ENCODE measurements at places on chromosomes 13 and 19.

GRCh38 chr19:49588365-49589122, 2.4 kb upstream of the PRR12 start:
- no peak for DNase-seq

DNA sequence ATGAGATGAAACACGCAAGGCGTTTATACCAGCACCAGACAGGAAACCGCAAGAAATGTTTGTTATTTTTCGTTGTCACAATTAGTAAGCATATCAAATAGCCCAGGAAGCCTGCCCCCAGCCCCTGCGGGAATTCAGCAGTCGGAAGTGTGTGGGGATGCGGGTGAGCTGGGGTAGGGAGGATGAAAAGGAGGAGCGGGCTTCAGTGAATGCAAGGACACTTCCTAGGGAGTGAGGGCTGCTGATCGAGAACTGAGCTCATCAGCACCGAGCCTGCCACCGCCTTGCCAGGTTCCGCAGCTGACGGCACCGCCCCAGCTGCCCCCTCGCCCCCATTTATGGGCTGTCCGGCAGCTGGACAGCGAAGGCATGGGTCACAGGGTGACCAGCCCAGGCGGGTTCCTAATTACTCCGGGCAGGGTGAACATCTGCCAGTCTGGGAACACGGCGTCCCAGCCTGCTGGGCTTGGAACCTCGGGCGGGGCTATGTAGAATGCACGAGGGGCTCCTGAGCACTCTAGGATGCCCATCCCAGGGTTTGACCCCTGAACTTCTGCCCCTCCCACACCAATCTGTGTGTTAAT, 1.6 kb upstream of the BEST2 start:
- DNase-seq, result no peak

DNA sequence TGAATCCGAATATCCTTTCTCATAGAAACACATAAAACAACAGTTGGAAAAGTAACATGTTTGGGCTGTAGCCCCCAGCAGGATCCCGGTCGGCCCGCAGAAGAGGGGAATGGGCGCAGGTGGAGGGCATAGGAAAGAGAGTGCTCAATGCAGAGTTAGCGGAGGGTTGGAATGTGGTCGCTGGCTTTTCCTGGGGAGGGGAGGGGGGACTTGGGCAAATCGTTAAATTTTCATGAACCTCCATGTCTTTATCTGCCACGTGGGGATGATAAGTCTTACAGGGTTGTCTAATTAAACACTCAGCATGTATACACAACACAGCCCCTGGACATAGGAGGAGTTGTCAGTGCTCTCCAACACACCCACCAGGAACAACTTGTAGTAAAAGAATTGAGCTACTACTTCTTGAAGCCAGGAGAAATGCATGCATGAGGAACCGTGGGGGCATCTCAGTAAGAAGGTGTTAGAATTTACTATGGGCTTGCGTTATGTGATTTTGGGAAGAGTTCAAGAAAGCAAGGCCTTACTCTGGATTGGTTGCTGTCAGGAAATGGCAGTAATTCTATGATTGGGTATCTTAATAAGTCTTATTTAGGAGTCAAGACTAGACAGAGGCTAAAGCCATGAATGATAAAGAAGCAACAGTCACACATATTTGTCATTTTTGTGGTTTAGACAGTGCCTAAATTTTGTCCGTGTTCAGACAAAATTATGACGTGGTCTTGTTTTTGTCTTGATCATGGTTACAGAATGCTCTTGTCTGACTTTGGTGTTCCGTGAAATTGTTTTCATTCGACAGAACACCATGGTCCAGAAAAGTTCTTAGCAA, 671 bp upstream of the SLC46A3 start:
- no peak for DNase-seq

DNA sequence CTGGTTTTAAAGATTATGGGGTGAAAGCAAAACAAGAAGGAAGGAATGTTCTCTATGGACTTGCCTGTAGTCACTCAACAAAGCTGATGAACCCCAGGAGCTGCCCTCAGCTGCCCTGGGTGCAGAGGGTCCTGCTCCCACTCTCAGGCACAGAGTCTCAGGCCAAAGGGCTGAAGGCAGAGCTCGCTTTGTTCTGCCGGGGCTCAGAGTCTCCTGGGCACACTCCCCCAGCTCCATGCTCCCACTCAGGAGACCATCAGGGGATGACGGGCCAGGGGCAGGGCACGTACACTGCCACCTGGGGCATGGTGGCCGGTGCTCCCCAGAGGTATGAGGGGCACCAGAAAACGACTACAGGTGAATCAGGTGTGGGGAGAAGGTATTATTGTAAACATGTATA, 46.8 kb upstream of the SPACA7 start:
- DNase-seq, result no peak

DNA sequence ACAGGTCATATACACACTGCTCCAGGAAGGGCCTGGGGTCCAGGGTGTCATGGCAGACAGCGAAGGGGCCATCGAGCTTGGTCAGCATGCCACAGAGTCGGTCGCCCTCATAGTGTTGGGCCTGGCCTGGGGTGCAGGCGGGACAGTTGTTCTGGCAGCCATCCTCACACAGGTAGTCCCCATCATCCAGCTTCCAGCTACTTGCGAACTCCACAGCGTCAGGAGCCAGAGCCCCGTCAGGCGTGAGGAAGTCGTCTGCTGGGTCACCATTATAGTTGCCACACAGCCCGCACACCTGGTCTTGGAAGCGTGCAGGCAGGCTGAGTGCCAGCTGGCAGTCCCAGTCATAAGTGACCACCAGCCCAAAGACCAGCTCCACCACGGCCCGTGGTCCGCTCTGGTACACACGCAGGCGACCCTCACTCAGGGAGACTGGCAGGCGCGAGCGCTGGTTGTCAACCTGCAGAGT, 16.2 kb downstream of the FCGBP start:
- DNase-seq, result no peak

DNA sequence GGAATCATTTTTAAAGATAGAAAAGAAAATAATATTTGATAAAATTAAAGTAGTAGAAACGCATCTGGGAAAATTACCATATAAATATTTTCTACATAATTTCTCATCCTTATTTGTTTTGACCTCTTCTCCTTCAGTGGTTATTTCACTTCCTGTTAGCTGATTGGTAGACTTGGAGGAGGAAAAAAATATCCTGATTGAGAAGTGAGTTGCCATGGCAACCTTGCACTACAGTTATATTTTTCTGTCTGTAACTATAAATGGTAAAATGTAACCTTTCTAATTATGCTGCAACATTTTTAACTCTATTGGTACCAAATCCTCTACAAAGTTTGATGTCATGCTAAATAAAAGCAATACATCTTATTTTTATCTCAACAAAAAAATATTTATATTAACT, 45.2 kb downstream of the SCEL start:
- no peak for DNase-seq

DNA sequence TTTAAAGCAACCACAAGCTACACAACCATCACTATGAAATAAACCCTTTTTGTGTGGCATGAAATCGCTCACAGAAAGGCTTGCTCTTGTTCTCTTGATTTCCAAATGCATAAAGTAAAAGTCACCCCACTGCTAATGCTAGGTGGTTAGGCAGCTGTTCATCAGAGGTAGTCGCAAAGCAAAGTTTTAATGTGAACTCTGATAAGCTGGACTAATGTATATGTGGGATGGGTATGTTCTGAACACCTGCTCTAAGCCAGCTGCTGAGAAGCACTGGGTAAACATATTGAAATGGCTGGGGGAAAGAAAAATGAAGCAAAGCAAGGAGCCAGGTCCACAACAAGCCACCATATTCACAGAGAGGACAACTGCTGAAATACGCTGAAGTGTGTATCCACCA, 142.3 kb downstream of the KLF12 start:
- DNase-seq, result no peak

- DNase-seq, result no peak
Measured at GRCh38 chr13:28628241-28628640, 30.7 kb upstream of the POMP start.

- DNase-seq, result peak; percentile 95
Measured at GRCh38 chr13:77026255-77026860, 601 bp downstream of the FBXL3 start.

DNA sequence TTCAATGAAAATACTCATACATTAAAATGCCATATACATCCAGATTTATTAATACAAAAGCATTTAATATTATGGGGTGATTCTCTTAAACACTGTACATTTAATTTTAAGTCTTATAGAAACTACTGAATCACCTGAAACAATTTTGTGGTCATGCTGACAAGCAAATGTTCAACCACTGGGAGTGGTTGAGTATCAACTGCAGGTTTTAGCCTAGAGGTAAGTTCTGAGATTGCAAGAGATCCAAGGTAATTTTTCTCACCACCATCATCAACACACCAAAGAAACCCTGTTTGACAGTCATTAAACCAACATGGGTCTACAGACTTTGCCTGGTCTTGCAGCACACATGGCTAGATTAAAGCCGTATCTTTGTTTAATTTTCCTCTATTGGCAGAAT, 196.3 kb downstream of the LHFPL6 start:
- DNase-seq, result no peak

- DNase-seq, result no peak
Measured at GRCh38 chr13:46858776-46859175, 38.1 kb downstream of the HTR2A start.

- DNase-seq, result no peak
Measured at GRCh38 chr13:59745392-59745788, 418.3 kb downstream of the DIAPH3 start.

GRCh38 chr13:74210693-74211393, 76.6 kb upstream of the KLF12 start:
- no peak for DNase-seq

DNA sequence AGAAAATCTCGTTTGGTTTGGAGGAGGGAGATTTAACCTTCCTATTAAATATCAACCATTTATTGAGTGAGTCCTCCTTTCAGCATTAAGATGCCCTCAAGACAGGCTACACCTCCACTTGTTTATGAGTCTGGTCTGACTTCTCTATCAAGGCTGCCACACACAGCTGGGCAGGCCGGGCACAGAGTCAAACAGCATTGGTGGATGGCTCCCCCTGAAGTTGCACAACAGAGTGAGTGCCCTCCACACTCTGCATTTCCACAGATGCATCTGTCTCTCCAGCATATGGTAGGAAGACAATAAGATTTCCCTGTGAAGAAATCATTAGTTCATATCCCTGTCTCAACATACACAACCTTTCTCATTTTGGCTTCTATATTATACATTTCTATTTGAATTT, 31.4 kb downstream of the PHF11 start:
- no peak for DNase-seq

- DNase-seq, result no peak
Measured at GRCh38 chr19:13181747-13182388, 31.7 kb downstream of the IER2 start.

GRCh38 chr13:66328476-66328875, 901.7 kb downstream of the PCDH9 start:
- no peak for DNase-seq

DNA sequence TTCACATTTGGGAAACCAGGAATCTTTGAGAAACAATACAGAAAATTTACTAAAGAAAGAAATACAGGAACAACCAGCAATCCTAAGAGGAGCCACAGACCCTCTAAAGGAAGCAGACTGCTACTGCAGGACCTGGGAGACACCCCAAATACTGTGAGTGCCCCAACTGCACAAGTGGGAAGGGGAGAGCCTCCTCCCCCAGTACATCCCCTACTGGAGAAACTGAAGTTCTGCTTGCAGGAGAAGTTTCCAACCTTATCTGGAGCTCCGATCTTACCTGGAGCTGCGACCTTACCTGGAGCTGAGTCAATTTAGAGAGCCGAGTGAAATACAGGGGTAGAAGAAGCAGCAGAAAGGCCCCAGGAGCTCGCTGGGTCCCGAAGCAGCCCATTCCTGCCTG, 236.4 kb upstream of the SPRY2 start:
- DNase-seq, result no peak

DNA sequence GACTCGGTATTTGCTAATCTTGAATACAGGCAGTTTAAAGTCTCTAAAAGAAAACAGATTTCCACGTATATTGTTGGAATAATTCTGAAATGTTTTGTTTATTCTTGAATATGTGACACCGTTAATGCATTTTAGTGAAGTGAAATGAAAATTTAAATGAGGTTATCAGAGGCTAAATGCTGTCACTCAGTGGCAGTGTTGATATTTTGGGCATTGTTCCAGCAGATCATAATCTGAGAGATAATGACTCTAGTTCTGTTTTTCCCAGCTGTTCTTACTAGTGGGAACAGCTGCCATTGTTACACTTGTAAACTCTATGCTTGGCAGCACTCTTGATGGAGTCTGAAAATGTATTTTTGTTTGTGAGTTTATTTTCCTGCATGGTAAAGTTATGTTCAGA, 365.6 kb upstream of the SLC10A2 start:
- DNase-seq, result no peak

DNA sequence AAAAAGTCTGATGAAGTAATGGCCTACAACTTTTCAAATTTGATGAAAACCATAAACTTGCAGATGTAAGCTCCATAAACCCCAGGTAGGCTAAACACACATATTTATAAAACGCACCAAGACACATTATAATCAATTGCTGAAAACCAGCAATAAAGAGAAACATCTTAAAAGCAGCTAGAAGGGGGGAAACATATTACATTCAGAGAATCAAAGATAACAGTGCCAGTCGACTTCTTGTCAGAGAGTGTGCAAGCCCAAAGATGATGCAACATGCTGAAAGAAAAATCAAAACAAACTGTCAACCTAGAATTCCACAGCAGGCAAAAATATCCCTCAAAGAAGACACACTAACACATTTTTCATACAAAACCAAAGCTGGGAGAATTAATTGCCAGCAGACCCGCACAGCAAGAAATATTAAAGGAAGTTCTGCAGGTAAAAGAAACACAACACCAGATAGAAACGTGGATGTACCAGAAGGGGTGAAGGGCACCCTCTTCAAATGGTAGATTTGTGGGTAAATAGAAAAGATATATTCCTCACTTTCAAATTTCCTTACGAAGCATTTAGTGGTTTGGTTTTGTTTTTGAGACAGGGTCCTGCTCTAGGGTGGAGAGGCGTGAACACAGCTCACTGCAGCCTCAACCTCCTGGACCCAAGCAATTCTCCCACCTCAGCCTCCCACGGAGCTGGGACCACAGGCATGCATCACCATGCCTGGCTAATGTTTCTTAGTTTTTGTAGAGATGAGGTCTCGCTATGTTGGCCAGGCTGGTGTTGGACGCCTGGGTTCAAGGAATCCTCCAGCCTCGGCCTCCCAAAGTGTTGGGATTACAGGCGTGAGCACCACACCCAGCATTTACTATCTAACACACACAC, 16.5 kb upstream of the ATP1A3 start:
- DNase-seq, result no peak

- DNase-seq, result peak; percentile 88
Measured at GRCh38 chr13:28532388-28533124, 37.6 kb upstream of the FLT1 start.

Measured in upper lobe of left lung (tissue), 6 donors.